ENCODE measurements at places on chromosomes 7 and 10. TPM values are rescaled to one million over a fixed set of nuclear protein-coding genes. Genes with fewer than 3 reads are reported as not detected.

DNA sequence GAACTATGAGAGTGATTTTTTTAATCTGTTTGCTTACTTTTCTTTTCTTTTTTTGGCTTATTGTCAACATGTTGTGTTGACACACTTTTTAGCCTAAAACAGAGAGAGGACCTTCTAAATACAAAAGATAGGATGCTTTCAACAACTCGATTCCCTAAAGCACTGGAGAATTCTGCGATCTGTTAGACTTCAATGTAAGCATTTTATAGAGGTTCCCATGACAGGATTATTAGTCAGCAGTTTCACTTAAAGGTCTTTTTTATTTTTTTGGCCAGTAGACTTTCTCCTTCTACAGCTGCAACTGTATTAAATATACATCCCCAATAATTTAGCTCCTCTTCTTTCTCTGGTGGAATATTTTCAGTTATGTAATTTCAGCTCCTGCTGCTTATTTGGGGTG is 12.7 kb upstream of the NRP1 start:
- no peak for DNase-seq

SLC13A4 gene
- total RNA-seq: not detected

DNA sequence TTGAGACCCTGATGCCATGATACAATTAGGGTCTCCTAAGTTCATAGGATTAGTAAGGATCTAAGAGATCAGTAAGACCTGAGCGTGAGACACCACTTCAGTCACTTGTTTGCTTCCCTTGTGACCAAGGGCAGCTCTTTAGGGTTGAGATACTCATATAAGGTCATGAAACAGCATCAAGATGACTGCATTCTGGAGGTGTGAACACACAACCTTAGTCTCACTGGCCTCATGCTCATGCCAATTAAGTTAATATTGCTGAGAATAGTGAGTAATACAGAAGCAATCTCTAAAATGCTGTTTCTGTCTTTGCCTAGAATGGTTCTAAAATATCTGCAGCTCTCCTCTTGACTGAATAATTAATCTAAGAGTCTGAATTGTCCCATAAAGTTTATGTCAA is 39.6 kb upstream of the KLHL7 start:
- no peak for DNase-seq

DNA sequence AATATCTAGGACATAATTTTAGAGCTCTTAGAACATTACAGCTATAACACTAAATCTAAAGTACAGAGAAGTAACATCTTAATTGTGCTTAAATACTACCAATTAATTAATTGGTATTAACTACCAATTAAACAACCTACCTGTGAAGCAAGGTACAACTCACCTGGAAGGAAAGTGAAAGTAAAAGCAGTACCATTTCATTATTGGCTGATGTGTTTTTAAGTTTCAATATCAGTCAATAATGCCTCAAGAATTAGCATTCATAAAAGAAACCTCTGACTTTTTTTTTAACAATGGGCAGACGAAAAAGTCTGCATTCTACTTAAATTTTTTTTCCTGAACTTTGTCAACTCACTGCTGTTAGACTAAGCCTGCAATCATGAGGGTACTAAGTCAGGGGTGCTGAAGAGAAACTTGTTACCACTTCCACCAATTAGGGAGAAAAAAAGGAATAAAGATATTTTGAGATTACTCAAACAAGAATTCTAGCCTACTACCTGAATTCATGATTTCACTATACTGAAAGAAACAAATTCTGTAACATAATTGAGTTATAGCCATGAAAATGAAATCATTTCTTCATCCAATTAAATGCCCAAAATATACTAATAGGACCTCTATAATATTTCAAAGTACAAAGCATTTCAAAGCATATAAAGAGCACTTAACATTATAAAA is 19.9 kb downstream of the UPF2 start:
- no peak for DNase-seq

MYH16 gene
- not detected for total RNA-seq

ALOX5 gene
- total RNA-seq: 25.3 TPM

GRCh38 chr10:95246582-95247051 is 44.2 kb downstream of the PDLIM1 start:
- peak; percentile 81 for DNase-seq

GRCh38 chr10:115020449-115020848 is 72.7 kb upstream of the ATRNL1 start:
- no peak for DNase-seq

SHH gene
- total RNA-seq: not detected

HOXA7 gene
- 6.7 TPM for total RNA-seq

- DNase-seq: no peak
These were observed 428.4 kb upstream of the KLF6 start for GRCh38 chr10:4213441-4213840.

DNA sequence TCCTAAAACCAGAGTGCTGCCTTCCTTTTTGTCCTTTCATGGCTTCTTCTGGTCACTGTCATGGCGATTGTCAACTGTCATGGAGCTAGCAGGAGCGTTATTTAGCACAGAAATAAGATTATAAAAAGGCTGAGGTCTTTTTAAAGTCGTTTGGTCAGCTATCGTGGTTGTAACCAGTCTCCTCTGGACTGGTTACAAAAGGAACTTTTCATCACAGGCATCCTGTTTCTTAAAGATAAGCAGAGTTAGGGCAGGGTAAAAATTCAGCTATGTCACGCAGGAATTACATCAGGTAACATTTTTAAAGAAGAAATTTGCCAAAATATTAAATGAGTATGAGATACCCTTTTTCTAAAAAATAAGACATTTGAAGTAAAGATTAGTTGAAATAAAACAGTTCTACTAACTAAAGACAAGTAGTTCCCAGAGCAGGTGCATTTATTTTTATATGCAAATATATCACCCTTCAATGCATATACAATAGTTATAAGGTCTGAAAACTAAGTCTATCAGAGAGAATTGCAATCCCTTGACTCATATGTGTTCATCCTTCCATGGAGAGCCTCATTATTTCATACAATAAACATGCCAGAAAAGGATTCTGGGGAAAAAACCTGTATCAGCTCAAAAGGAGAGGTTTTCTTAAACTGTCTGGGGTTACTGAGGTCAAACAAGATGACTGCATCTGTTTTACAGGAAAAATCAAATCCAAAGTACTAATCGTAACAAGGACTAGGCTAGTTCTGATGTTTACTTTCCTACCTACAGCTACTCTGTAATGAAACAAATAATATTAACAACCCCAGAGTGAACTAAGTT is 20.9 kb downstream of the FAM24A start:
- no peak for DNase-seq

GRCh38 chr7:9082203-9082602 is 648.8 kb downstream of the NXPH1 start:
- no peak for DNase-seq

GRCh38 chr7:80243425-80243824 is 108.8 kb downstream of the GNAI1 start:
- no peak for DNase-seq

GRCh38 chr10:123274306-123275135 is 120.3 kb downstream of the BUB3 start:
- DNase-seq: no peak

DNA sequence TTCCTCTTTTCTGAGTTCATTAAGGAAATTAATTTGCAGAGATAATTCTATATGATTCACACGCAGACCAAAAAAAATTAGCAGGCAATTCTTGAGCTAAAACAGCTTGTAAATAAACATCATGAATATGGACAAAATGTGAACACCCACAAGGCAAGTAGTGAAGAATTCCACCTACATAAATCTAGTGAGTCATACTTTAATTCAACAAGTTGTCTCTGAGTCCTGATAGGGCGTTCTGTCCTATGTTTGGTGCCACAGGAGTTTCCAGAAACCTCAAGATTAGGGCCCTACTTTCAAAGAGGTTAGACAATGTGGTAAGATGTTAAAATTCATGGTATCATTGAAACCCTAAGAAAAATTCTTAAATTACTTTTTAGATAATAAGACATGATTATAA is 122.3 kb downstream of the SGMS1 start:
- DNase-seq: no peak

FXYD4 gene
- not detected for total RNA-seq

- no peak for DNase-seq
These were observed 91.9 kb downstream of the ZWINT start for GRCh38 chr10:56269181-56269580.

GRCh38 chr7:121531175-121532070 is 135.3 kb upstream of the FAM3C start:
- no peak for DNase-seq

- no peak for DNase-seq
These were observed 228.8 kb downstream of the EXOC4 start for GRCh38 chr7:133481676-133482075.

ADGRA1 gene
- under 0.01 TPM for total RNA-seq

CDC14C gene
- total RNA-seq: not detected

GLI3 gene
- total RNA-seq: 17.2 TPM
